ENCODE measurements at places on chromosomes 3 and 15.
A peak's percentile ranks its signal among the peaks of the same experiment; 100 is the strongest.

- no peak for DNase-seq
Observed at GRCh38 chr3:188021502-188022040, 132.4 kb upstream of the LPP start.

DNA sequence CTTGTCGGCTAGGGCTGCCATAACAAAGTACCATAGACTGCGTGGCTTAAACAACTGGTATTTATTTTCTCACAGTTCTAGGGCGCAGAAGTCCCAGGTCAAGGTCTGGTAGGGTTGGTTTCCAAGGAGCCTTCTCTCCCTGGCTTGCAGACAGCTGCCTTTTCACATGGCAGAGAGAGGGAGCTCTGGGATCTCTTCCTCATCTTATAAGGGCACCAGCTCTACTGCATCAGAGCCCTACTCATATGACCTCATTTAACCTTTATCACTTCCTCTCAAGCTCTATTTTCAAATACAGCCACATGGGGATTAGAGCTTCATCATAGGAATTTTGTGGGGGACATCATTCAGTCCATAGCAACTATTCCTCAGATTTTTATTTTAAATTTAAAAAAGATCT, 17.6 kb upstream of the PAQR9 start:
- DNase-seq: no peak

DNA sequence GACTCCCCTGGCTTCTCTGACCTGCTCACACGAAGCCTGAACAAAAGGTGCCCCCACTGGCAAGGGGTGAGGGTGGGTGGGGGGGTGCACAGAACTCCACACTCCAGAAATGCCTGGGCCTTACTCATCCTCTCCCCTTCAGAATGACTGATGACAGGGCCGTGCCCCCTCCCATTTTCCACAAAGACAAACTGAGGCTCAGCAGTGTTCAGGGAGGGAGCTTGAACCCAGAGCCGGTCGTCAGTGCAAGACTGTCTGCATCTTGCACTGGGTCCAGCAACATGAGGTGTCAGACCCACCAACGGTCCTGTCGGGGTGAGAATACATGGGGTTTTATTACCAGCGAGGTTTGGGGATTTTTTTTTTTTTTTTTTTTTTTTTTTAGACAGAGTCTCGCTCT, 15.3 kb downstream of the IGDCC3 start:
- no peak for DNase-seq

DNA sequence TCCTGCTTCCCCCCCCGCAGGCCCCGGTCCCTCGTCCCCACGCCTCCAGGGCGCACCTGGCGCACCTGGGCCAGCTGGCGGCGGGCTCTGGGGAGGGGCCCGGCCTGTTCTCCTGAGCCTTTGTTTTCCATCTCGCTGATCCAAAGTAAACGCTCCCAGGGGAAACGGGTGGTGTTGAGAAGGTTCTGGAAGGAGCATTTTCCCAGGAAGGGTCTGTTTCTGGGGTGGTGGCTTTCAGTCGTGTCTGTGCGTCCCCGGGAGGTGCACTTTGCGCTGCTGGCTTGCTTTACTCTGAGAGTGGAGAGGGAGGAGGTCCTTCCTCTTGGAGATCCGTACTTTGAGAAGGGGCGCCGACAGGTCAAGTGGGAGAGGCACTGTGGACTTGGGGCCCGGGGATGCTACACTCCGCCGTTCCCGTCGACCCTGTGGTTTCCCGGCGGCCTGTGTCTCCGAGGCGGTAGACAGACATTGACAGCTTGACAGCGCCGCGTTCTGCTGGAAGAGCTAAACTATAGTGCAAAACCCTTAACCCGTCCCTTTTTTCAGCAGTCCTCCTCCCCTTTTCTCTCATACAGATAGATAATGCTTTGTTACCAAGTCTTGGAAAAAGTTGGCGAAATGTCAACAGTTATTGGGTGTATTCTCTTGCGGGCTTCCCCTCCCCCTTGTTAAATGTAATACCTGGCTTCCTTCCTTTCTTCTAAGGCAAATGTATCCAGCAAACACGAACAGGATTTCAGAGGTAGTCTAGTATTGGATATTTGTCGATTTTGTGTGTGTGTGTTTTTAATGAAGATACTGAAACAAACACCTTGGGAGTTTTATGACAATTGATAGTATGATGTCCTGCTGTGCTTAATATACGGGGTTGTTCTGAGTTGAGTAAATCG, 6.5 kb downstream of the TPM1 start:
- peak; percentile 80 for DNase-seq

DNA sequence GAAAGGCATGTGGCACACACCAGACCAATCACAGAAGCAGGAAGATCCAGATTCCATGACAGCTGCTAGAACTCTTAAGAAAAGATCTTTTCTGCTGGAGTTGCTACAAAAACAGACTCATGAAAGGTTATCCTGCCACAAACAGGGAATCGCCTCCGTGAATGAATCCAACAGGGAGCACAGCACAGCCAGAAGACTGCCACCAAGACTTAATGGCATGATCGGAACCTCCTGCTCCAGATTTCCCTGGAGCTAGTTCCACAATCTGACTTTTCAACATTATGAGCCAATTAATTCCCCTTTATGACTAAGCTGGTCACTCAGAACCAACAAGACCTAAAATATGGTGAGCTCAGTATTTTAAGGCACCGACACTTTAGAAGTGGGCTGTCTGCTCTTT, 232.5 kb downstream of the FOXP1 start:
- DNase-seq: no peak

GRCh38 chr3:129360171-129360611, 68.2 kb downstream of the EFCAB12 start:
- DNase-seq: no peak
